Activated naive CD8-positive, alpha-beta T cell treated with anti-CD3 and anti-CD28 coated beads for 36 hours (primary cell): ENCODE measurements at places on chromosomes 2 and 18. TPM values are rescaled to one million over a fixed set of nuclear protein-coding genes. Genes with fewer than 3 reads are reported as not detected.

The LRATD1 gene
- not detected for total RNA-seq

The SAG gene
- total RNA-seq, result 0.31 TPM

The SP3 gene
- 86.8 TPM for total RNA-seq

The RAB6C gene
- total RNA-seq, result not detected

DNA sequence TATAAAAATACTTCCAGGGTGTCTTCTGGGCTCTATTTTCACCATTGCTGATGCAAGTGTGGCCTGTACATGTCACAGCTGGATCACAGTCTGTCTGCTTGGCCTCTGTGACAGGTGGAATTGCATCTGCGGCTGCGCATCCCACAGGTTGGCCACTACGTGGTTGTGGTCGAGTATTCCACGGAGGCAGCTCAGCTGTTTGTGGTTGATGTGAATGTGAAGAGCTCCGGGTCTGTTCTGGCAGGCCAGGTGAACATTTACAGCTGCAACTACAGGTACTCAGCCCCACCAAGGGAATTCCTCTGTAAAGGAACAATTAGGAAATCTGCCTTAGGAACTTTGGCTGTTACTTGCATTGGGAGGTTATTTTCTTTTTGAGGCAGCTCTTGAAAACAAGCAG is 144.5 kb downstream of the LAMA3 start:
- no peaks in the 10 kb centered on the region for H3K36me3 ChIP-seq
- no peaks in the 10 kb centered on the region for H3K27me3 ChIP-seq
- peaks cover 7% of the 10 kb centered on the region for H3K4me1 ChIP-seq
- no peak overlapping the region for H3K27ac ChIP-seq

- DNase-seq, result no peak
- no peak overlapping the region for H3K27ac ChIP-seq
- no peaks in the 10 kb centered on the region for H3K27me3 ChIP-seq
- no peak overlapping the region for H3K4me3 ChIP-seq
These were observed 247.6 kb downstream of the SLC8A1 start for GRCh38 chr2:40204268-40204667.

- H3K27ac ChIP-seq, result no peak overlapping the region
- DNase-seq, result no peak
- no peak overlapping the region for H3K4me3 ChIP-seq
- no peaks in the 10 kb centered on the region for H3K27me3 ChIP-seq
- H3K4me1 ChIP-seq, result peaks cover 10% of the 10 kb centered on the region
These were observed 78.9 kb downstream of the TRIM43 start for GRCh38 chr2:95670686-95671085.

GRCh38 chr18:58183226-58183625 is 139.2 kb downstream of the NEDD4L start:
- no peak for DNase-seq
- H3K27ac ChIP-seq, result no peak overlapping the region
- peaks cover 3% of the 10 kb centered on the region for H3K4me1 ChIP-seq
- H3K27me3 ChIP-seq, result peaks cover 7% of the 10 kb centered on the region

DNA sequence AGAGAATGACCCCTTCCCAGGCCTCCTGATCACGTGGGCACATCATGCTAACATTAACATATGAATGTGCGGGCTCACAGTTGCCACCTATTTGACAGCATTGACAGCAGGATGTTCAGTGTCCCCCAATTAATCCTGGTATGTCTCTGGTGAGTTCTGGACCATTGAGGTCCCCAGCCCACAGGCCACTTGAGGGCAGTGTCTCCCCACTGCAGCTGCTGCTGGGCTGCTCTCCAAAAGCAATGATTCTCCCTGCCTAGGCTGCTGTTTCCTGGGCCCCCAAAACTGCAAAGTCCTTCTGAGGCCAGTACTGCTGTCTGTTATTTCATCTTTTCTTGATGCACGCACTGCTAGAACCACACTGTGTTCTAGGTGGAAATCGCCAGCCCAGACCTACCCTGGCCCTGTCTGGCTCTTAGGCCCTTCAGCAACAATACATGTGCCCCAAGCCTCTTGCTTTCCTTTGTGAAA is 52.7 kb upstream of the MAPK4 start:
- no peaks in the 10 kb centered on the region for H3K4me1 ChIP-seq
- H3K27me3 ChIP-seq, result peaks cover 39% of the 10 kb centered on the region
- H3K4me3 ChIP-seq, result no peak overlapping the region
- no peaks in the 10 kb centered on the region for H3K36me3 ChIP-seq

DNA sequence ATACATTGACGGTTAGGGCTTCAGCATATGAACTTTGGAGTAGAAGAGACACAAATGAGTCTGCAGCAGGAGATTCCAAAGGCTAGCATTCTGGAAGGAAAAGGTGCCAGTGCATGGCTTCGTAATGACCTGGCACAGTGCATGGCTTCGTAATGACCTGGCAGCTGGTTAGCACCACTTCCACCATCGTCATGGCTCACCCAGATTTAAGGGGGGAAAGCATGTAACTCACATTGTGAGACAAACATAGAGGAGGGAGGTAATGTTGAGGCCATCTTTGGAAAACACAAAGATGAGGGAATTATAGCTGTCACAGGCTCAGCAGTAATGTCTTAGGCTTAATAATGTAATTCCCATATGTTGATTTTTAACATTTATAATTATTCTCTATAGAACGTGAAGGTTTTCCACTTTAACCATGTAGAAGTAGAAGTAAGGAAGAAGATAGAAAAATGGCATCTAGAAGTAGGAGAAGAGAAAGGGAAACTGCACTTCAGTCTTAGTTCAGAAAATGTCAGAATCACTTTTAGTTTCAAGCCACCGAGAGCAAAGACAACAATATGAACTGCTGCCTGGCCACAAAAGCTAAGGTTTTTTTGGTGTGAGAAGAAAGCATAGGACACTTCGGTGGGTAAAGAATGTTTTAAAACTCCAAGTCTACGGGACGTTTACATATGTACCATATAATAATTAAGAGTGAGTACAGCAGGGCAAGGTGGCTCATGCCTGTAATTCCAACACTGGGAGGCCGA is 6.8 kb upstream of the STK25 start:
- H3K36me3 ChIP-seq, result peaks cover 4% of the 10 kb centered on the region
- no peak for DNase-seq
- H3K27me3 ChIP-seq, result peaks cover 5% of the 10 kb centered on the region
- peak overlapping the region; percentile 78 for H3K27ac ChIP-seq
- peak overlapping the region; percentile 26 for H3K4me3 ChIP-seq

GRCh38 chr2:9836517-9836916 is 6.8 kb upstream of the TAF1B start:
- H3K27me3 ChIP-seq, result peaks cover 4% of the 10 kb centered on the region
- no peaks in the 10 kb centered on the region for H3K4me1 ChIP-seq
- H3K36me3 ChIP-seq, result no peaks in the 10 kb centered on the region
- H3K4me3 ChIP-seq, result no peak overlapping the region
- no peak overlapping the region for H3K27ac ChIP-seq

- H3K4me1 ChIP-seq, result no peaks in the 10 kb centered on the region
- H3K27ac ChIP-seq, result no peak overlapping the region
- no peak overlapping the region for H3K4me3 ChIP-seq
- DNase-seq, result no peak
- H3K36me3 ChIP-seq, result no peaks in the 10 kb centered on the region
These were observed 7.9 kb downstream of the LIPG start for GRCh38 chr18:49569724-49570123.

DNA sequence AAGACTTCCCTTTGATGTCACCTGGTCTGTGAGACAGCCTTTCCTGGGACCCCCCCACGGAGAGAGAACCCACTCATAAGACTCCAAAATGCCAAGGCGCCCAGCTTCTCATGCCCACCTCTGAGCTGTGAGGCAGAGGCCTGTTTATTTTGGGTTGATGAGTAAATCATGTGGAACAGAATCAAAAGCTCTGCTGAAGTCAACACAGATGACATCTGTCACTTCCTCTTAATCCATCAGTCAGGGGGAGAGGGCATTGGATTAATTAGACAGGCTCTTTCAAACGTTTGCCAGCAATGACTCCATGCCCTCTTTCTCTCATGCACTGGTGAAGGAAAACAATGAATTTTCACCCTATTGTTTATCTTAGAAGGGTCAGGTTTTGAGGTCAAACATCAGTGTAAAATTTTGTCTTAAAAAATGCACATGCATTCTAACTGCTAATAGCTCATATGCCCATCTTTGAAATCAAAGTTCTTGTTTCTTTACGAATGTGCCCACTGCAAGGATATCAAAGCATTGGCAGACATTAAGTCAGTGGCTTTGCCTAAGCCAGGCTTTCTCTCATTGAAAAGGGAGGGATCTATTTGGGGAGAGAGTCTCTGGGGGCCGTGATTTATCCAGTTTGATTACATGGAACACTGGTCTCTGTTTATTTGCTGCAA is 184.1 kb downstream of the ACKR3 start:
- H3K27me3 ChIP-seq, result peaks cover 4% of the 10 kb centered on the region
- no peak overlapping the region for H3K27ac ChIP-seq
- DNase-seq, result no peak
- no peaks in the 10 kb centered on the region for H3K4me1 ChIP-seq
- H3K36me3 ChIP-seq, result no peaks in the 10 kb centered on the region

DNA sequence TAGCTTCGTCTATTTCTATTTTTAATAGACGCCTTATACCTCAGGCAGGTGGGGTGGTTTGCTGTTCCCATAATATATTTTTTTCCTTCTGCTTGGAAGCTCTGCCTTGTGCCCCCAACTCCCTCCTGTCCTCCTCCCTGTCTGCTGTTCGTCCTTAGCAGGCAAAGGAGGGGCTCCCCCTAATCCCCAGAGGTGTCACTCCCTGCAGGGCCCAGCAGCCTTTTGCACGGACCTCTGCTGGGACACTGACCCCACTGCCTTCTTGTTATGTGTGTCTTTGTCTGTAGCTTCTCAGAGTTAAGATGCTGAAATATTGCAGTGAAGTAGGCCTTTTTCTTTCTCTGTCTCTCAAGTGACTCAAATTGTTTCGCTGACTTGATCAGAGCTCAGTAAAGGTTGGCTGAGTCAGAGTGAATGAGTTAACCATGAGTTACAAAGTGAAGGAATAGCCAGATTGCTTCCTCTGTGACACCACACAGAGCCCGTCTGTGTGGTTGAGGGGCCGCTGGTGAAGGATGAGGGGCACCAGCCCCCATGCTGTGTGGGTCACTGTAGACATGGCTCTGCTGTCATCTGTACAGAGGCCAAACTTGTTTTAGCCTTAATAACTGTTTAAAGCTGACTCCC is 47.7 kb downstream of the PRKCE start:
- no peak overlapping the region for H3K4me3 ChIP-seq
- no peaks in the 10 kb centered on the region for H3K36me3 ChIP-seq
- peak overlapping the region; percentile 30 for H3K27ac ChIP-seq
- no peaks in the 10 kb centered on the region for H3K4me1 ChIP-seq
- no peak for DNase-seq
- H3K27me3 ChIP-seq, result no peaks in the 10 kb centered on the region

DNA sequence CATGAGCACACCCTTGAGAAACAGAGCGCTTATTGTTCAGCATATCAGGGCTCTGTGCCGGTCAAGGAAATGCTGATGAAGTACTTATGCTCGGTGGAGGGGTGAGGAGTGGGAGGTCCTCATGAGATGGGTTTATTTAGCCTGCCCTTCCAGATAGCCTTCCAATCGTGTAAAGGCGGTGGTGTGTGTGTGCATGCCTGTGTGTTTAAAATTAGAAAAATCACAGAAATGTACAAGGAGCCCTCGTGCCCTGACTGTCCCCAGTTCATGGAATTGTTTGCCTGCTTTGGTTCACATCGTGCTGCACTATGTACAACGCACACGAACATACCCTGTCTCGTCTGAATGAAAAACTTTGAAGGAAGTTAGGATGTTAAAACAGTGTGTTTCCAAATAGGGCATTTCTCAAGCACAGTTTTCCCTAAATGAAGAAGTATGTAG is 158.6 kb downstream of the AQP4 start:
- no peak overlapping the region for H3K27ac ChIP-seq
- peaks cover 2% of the 10 kb centered on the region for H3K4me1 ChIP-seq
- no peaks in the 10 kb centered on the region for H3K36me3 ChIP-seq
- DNase-seq, result no peak
